ENCODE measurements at places on chromosomes 11 and 22.

- DNase-seq = no peak
Observed at GRCh38 chr11:27443227-27443626, 29.4 kb downstream of the LGR4 start.

- peak; percentile 49 for DNase-seq
Observed at GRCh38 chr11:15153231-15153630, 38.5 kb downstream of the INSC start.

- DNase-seq = no peak
Observed at GRCh38 chr22:26576026-26576680, 13.8 kb downstream of the TPST2 start.

DNA sequence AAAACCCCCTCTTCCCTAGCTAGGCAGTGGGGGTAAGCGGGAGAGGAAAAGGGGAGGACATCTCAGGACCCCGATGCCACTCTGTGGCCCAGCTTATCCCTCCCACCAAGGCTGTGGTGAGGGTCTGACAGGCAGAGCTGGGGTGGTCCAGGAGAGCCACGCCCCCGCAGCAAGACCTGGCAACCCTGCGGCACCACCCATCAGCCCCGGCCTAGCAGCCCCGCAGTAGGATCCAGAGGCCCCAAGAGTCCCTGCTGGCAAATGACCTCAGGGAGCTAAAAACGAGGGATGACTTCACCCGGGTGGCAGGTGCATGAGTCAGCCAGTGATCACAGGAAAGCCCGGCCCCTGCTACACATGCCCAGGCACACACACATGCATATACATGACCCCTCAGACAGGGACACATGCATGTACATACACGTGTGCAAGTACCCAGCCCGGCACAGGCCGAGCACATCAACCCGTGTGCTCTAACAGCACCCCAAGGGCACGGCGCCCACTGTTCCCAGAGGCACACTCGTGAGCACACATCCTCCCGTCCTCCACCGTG lies 32.3 kb downstream of the ARVCF start:
- DNase-seq = peak; percentile 52

- DNase-seq = no peak
Observed at GRCh38 chr22:49008682-49009235, 818.9 kb downstream of the BRD1 start.

Data from right hindlimb (tissue), 1 donor.